ENCODE measurements at places on chromosomes 2 and 18.

DNA sequence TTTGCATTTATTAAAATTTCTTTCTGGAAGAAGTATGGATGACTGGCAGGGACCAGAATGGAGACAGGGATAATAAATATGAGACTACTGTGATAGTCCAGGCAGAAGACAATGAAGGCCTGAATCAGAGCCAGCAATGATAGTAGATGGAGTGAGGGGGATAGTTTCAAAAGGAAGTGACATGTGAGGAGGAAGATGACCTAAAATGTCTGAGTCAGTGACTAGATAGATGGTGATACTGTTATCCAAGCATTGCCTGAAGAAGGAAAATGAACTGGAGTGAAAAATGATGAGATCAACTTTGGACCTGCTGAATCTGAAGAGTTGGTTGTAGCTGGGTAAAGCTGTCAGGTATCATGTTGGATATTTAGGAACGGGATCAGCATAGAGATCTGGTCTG, 158.3 kb upstream of the KLF7 start:
- no peak for DNase-seq

DNA sequence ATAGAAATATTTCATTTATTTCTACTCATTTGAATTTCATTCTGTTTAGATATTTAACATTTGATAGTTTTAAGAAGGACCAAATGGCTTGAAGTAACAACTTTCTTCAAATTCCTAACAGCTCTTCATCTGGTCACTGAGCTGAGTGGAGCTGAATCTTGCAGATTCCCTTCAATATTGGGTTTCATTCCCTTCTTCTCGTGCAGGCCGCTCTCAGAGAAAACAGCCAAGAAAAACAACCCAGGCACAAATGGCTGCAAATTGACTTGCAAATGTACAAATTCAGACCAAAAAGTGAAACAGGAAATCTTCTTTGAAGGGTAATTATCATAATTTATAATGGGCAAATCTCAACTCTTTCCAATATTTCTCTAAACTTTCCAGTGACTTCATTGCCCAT, 30.3 kb upstream of the GCG start:
- DNase-seq: no peak

DNA sequence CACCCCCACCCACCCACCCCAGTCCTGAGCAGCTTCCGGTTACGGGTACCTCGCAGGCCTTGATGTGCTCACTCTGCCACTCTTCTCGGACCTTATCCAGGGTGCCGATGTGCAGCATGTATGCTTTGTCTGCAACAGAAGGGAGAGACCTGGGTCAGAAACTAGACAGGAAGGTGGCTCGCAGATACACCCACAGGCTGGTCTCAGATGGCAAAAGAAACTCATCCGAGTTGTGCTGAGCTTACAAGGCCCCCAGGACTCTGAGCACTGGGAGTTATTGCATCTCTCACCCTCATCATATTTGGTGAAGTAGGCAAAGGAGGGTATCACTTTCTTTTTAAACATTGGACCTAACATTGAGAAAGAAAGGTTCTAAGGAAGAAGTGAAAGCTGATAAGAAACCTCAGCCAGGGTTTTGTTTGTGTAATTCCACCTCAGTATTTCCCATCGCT, 30.6 kb upstream of the EPG5 start:
- no peak for DNase-seq

- DNase-seq: no peak
Observed at GRCh38 chr18:76495435-76496193, 572 bp upstream of the ZNF516 start.

GRCh38 chr2:120301284-120301683, 44.7 kb upstream of the INHBB start:
- DNase-seq: no peak

- no peak for DNase-seq
Observed at GRCh38 chr18:44712025-44712424, 31.3 kb downstream of the SETBP1 start.

- no peak for DNase-seq
Observed at GRCh38 chr2:71612581-71613402, 159.4 kb downstream of the DYSF start.

DNA sequence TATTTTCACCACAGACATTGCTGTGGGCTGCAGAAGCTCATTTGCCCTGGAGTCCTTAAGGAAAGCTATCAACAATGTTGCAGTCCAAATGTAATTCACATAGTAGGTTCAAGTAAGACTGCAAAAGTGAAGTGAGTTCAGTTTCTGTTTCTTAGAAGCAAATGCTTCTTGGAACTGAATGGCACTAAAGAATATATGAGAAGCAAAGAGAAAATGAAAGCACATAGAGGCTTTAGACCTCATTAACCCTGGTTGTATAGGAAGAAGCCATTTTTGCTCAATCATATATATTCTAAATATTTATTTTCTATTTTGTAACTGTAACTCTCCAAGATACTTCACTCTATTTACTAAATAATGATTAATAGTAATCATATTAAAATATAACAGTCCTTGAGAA, 292.0 kb downstream of the ZNF804A start:
- DNase-seq: no peak

GRCh38 chr2:26946841-26947784, 23.3 kb upstream of the MAPRE3 start:
- no peak for DNase-seq

- DNase-seq: no peak
Observed at GRCh38 chr18:3468833-3469232, 18.9 kb downstream of the TGIF1 start.

DNA sequence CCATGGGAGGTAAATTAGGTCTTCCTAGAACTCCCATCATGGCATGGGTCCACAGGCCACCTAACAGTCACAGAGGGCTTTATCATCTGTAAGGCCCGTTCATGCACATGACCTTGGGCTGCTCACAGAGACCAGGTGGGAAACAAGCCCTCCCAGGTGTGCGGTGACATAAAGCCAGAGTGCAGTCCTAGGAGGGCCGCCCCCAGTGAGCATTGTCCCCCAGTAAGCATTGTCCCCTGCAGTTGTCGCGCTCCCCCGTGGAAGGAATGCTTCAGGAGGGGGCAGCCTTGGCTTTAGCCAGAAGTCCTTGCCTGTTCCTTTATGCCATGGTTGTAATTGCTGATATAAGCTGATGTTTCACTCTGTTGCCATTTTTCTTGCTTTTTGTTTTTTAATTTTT, 41.7 kb upstream of the LYPD6B start:
- DNase-seq: no peak
